ENCODE measurements at places on chromosomes 3 and 15. TPM values are rescaled to one million over a fixed set of nuclear protein-coding genes. Genes with fewer than 3 reads are reported as not detected.

KIF7 gene
- 7.5 TPM for total RNA-seq

GOLGA6D gene
- not detected for total RNA-seq

ZKSCAN7 gene
- total RNA-seq = 1.2 TPM

IDH3A gene
- total RNA-seq = 81.9 TPM

SLC9C1 gene
- total RNA-seq = under 0.01 TPM

ERC2 gene
- total RNA-seq = 0.53 TPM

GRCh38 chr15:40084650-40085049 lies 24.0 kb downstream of the BMF start:
- DNase-seq = no peak

GRCh38 chr3:152195206-152195605 lies 73.5 kb upstream of the MBNL1 start:
- no peak for DNase-seq

DNA sequence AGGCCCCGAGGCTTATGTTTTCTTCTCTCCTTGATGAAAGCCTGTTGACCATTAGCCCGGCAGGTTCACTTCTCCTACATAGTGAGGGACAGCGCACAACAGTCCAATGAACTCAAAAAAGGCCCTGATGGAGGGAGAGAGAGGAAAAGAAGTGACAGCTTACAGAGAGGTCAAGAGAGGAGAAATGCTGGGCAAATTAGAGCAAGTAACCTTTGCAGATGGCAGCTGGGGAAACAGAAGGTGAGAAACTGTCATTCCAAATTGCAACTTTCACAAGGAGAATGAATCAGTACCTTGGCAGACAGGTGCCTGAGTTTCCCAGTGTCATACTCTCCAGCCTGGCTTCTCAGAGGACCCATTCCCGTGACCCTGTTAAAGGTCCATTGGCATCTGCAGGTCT lies 252.0 kb downstream of the EPHB1 start:
- DNase-seq = no peak

GRCh38 chr15:100769043-100769974 lies 110.3 kb upstream of the ALDH1A3 start:
- no peak for DNase-seq

DNA sequence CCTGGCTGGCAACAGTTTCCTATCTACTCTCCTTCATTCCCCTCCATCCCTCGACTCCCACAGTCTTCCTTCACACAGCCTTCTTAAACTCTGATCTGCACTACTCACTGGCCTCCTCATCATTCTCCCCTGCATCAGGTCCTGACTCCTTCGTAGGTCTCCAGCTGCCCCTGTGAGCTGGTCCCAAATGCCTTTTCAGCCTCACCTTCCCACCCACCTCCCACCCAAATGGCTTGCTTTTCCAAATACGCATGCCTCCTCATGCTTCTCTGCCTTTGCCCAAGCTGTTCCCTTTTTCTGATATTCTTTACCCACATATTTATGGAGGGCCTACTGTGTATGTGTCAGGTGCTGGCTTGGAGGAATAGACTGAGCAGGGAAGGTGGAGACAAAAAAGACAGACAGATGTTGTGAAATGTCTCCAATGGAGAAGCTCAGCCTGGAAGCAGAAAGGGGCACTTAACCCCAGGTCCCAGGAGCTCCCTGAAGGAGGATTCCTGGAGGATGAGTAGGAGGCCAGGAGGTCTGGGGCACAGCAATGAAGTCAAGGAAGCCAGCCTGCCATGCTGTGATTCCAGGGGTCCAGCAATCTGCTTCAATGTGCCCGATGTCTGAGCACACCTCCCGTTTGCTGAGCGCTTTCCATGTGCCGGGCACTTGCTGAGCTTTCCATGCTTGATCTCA lies 252.2 kb downstream of the SHQ1 start:
- DNase-seq = no peak

DNA sequence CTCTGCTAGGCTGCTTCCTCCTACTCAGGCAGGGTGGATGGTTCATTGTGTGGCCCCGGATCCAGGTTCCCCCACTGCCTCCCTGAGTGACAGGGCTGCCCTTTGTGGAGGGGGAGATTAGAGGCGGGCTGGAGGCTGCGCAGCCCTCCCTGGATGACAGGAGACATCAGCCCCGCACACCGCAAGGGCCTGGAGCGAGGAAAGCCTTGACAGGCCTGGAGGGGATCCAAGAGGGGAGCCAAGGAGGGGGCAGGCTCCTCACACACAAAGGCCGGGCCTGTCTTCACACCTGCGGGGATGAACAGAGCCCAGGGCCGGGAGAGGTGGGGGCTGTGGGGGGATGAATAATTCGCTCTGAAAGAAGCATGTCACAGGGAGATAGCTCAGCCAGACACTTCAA lies 72.9 kb downstream of the RPN1 start:
- no peak for DNase-seq

DNA sequence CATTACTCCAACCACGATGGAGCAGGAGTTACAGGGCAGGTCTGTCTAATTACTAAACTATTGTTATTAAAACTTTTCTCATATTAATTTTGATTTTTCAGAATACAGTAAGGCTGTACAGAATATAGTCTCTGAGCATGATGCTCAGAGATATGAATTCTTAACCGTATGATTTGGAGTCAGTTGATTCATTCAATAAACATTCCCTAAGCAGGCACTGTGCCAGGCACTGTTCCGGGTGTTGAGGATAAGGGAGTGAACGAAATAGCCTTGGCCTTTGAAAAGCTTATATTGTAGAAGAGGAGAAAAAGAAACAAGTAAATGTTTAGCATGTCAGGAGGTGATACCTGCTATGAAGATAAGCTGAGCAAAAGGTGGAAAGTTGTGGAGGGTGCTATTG lies 187.3 kb downstream of the KCNAB1 start:
- DNase-seq = peak; percentile 63

- no peak for DNase-seq
Observed at GRCh38 chr15:35624881-35625280, 78.9 kb upstream of the DPH6 start.

- DNase-seq = no peak
Observed at GRCh38 chr3:60992395-60992794, 258.9 kb downstream of the FHIT start.

- DNase-seq = no peak
Observed at GRCh38 chr3:53806182-53807116, 39.8 kb downstream of the CHDH start.

GRCh38 chr15:88512601-88513000 lies 33.9 kb downstream of the DET1 start:
- no peak for DNase-seq

- DNase-seq = no peak
Observed at GRCh38 chr3:149327156-149327555, 6.3 kb downstream of the TM4SF18 start.

Measured in pulmonary artery endothelial cell (primary cell).